ENCODE measurements at places on chromosomes 16 and 17.

DNA sequence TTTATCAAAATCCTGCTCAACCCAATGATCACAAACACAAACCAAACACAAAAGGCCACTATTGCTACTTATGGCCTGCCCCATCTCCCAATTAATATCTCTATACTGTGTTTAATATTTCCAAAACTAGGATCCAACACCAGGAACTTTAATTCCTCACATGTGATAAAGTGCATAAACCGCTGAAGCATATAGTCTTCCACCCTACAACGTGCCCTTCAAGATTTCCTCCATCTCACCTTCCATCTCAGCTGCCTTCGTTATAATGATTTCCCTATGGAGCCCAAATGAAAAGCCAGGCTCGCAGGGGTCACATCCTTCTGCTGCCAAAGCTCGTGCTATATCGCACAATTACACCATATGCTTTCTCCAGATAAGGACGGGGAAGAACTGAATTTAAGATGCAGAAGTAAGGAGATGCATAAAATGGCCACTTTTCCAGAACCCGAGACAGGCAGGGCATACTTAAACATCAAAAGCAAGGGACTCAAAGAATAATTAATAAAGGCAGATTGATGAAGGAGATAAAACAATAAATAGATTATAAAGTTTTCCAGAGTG lies 1.8 kb downstream of the MYH10 start:
- no peak for DNase-seq

- no peak for DNase-seq
Measured at GRCh38 chr16:65793781-65794180, 572.7 kb upstream of the CDH5 start.

GRCh38 chr16:89142474-89143195 lies 28.9 kb upstream of the CDH15 start:
- DNase-seq: no peak

GRCh38 chr17:41917192-41917591 lies 1.6 kb downstream of the ACLY start:
- DNase-seq: peak; percentile 63

- DNase-seq: no peak
Measured at GRCh38 chr16:8721336-8722024, 47.1 kb downstream of the ABAT start.

- DNase-seq: no peak
Measured at GRCh38 chr16:2443555-2443954, 14.3 kb downstream of the CCNF start.

DNA sequence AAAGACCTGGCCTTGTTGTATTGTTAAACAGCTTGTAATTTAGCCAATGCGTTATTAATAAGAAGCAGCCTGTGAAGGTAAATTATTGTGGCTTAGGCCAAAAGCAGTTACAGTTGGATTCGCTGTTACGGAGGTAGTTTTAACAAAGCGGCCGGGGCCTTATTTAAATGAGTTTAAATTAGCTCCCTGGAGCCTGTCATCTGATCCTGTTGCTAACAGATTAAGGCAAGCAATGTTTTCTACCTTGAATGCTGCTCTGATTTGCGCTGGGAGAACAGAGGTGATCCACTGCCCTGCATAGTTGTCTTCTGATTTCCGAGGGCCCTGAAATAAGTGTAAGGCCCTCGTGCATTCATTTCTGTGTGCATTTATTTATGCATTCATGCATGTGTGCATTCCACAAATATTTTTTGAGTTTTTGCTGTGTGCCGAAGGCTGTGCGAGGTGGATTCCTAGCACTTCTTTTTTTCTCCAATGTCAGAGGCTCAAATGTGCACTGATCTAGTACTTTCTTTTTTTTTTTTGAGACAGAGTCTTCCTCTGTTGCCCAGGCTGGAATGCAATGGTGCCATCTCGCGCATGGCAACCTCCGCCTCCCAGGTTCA lies 10.9 kb downstream of the SEC14L5 start:
- no peak for DNase-seq

- DNase-seq: no peak
Measured at GRCh38 chr16:58923094-58923493, 189.0 kb upstream of the GOT2 start.

GRCh38 chr16:57145046-57146021 lies 40.5 kb downstream of the PSME3IP1 start:
- no peak for DNase-seq
